H7 (cell line): ENCODE measurements at places on chromosomes 7 and 10. TPM values are rescaled to one million over a fixed set of nuclear protein-coding genes. Genes with fewer than 3 reads are reported as not detected.
A peak's percentile ranks its signal among the peaks of the same experiment; 100 is the strongest.

Gene FASTK
- 58.4 and 86.3 TPM in 2 replicates for total RNA-seq

Gene CYP51A1
- total RNA-seq: 99.5 and 110 TPM in 2 replicates

DNA sequence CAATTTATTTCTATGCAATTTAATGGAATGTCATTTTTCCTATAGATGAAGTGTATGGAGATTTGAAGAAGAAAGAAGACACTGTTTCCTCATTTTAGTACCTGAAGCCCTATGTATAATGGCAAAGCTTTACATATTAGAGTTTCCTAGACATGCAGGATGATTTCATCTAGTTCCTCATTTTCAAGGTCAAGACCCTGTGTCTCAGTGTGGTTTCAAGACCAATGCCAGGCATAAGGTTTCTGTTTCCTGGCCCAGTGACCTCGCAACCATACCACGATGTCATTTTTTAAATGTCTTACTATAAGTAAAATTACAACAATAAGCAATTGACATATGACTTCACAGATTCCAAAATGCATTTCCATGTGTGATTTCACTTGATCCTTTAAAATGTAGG, 336.5 kb upstream of the PRKCQ start:
- no peak for DNase-seq

DNA sequence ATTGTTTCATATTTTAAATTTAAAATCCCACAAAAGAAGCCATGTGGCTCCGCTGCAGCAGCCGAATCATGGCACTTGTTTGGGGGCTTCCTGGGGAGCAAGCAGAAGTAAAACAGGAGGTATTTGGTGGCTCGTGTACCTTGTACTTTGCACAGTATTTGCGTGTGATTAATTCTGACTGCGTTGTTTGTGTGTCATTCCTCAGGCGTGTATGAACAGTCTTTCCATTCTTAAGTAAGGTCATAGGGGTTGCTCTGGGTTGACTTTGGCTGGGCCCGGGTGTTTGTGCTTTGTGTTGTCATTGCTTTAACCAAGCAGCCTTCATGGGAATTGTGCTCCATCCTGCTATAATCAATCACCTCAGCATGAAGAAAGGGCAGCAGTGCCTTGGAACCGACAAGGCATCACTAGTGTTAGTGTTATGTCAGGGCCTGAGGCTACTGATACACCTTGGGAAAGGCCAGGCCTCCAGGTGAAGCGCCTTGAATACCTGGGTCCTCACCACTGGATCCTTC, 182.4 kb downstream of the ARHGAP21 start:
- no peak for DNase-seq

Gene LLCFC1
- not detected in 2 replicates for total RNA-seq

DNA sequence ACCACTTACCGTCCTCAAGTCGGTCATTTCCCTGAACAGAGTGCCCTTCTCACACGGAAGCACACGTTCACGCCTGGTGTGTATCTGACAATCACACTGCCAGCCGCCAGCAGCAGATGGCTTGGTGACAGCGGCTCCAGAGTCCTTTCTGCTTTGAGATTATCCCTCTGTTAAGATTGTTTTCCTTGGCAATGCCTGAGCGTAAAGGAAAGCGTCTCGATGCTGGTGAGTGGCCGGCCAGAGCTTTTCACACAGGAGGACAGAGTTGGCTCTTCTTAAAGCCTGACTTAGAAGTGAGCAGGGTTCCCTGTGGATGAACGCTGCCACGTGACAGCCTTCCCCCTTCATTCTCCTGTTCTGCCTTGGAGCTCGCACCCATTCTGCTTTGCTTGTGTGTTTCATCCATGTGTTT, 22.1 kb upstream of the PRKAR1B start:
- peak; percentile 38 for DNase-seq
